ENCODE measurements at places on chromosomes 3 and 15. TPM values are rescaled to one million over a fixed set of nuclear protein-coding genes. Genes with fewer than 3 reads are reported as not detected.

NECTIN3 gene
- 60.3 TPM for total RNA-seq

KLHL18 gene
- 20.3 TPM for total RNA-seq

TRIM42 gene
- not detected for total RNA-seq

- DNase-seq, result no peak
These were observed 4.8 kb downstream of the VIPR1 start for GRCh38 chr3:42507252-42507651.

- DNase-seq, result no peak
These were observed 506.5 kb upstream of the TBL1XR1 start for GRCh38 chr3:177703788-177704187.
